ENCODE measurements at places on chromosomes 1 and 21.

GRCh38 chr1:215992620-215993019 is 425.5 kb downstream of the KCTD3 start:
- DNase-seq, result no peak

DNA sequence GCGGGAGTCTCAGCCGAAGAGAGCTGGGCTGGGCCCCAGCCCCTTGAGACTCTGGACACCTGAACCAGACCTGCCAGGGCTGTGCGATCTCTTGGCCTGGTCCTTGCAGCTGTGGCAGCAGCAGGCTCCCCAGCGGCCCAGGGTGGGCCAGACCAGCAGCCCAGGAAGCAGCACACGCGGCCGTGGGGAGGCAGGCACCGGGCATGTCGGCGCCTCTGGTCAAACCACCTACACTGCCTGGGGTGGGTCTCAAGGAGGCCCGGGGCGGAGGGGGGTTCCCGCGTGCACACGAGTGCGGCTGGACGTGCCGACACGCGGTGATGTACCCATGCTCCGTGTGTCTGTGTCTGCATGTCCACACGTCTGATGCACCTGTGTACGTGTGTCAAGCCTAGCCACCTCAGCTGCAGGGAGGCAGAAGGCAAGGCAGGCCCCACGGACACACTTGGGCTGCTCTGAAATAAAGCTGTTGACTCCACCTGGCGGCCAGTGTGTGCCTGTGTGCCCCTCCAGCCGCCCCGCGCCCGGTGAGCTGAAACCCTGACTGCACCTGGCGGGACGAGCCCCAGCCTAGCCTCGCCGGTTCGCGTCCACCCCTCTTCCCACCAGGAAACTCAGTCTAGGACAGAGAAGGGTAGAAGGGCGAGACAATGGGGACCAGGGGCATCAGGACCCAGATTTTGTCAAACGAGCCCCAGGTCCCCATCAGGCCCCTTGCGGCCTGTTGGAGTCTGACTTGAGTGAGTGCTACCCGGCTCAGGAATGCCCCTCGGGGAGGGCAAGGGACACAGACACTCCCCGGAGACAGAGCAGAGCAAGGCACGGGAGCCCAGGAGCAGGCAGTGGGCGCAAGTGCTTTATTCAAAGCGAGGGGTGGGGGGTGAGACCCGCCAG is 11.6 kb downstream of the SCNN1D start:
- no peak for DNase-seq

DNA sequence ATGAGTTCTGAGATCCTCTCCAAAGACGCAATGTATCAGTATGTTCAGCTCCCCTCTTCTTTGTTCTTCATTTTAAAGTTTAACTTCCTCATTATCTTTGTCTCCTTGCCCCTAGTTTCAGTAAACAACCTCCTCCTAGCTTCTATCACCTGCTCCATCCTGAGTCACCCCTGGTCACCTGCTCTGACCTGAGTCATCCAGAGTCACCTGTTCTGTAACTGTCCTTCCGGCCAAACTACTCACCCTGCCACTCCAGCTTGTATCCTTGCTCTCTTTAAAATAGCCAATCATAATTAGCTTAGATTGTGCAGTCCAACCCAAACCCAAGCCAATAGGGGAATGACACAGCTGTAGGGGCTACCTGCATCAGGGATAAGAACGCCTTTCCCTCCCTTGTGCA is 332.0 kb downstream of the OLFM3 start:
- DNase-seq, result no peak

DNA sequence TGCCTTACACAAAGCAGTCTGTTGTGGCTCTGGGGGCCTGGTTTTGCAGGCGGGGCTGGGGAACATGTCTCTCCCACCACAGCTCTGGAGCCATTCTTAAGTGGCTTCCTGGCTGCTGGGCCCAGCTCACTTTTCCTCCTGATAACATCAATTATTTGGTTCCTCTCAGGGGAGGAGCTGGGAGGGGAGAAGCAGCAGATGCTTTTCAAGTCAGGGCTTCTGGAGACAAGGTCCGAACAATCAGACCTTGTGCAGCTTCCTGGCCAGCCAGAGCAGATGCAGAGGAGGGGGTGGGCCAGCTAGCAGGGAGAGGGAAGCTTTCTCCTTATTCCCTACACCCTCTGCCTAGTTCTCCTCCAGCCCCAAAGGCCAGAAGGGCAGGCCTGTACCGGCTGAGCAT is 3.7 kb upstream of the PAQR6 start:
- no peak for DNase-seq

- DNase-seq, result no peak
Measured at GRCh38 chr1:208278638-208279037, 34.5 kb upstream of the PLXNA2 start.

DNA sequence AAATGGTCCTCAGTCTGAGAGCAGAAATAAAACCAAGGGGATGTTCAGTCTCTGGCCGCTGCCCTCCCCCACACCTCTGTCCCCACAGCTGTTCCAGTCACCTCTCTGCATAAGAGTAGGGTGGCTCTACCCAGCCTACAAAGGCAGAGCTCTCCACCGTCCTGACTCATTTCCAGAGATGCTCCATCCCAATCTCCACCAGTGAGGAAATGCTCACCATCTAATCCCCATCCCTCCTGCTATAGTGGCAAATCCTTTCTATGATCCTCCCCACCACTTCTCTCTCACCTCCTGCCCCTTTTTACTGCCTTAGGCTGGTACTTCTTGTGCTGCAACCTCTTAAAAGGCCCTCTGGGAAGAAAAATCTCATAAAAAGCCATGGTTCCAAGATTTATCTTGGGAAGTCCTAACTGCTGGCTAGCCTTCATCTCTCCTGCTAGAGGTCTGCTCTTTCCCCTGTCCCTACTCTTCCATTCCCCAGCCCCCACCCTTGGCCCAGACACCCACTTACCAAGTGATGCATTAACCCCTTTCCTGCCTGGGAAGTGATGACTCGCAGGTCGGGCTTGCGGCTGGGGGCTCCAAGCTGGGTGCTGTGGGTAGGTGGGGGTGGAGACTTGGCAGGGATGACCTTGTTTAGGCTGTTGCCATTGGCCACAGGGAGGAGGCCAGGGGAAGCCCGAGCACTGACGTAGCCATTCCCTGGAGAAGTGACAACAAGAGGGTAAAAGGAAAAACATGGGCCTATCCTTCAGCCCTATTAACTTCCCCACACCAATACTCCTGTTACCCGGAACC is 23.9 kb downstream of the MEF2D start:
- DNase-seq, result no peak

GRCh38 chr1:40299366-40300248 is 17.5 kb downstream of the COL9A2 start:
- DNase-seq, result no peak

Measured in AG09309 (cell line).